NCI-H460 (cell line): ENCODE measurements at places on chromosomes 3 and 15.

DNA sequence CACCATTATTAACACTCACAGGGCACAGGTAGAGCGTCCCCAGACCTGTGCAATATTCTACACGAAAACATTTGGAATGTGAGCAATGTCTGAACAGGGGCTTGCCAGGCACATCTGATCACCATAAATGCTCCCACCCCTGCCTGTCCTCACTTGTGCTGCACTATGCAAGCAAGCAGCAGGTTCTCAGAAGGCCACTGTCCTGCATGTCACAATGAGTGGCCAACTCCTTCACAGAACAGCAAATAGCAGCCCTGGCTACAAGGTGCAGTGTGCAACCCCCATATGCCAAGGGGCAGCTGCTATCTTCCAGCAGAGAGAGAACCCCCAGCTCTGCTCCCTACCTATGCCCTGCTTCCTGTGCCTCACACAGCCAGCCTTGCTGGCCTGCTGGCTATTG is 32.6 kb downstream of the SEC22C start:
- DNase-seq: no peak

DNA sequence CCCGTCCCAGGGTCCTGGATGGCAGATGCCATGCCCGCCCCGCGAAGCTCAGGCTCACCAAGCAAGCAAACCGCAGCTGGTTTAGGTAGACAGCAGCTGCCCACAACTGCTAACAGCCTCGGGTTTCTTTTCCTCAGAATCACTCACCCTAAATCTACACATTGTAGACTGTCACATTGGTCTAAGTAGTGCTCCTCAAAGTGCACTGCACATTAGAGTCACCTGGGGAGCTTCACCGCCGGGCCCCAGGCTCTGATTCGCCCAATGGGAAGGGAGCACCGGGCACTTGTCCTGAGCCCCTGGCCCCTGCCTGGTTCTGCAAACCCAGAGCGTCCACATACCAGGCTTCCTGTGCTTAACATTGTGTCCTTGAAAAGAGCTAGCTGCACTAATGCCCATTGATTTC is 752 bp downstream of the OCA2 start:
- no peak for DNase-seq

DNA sequence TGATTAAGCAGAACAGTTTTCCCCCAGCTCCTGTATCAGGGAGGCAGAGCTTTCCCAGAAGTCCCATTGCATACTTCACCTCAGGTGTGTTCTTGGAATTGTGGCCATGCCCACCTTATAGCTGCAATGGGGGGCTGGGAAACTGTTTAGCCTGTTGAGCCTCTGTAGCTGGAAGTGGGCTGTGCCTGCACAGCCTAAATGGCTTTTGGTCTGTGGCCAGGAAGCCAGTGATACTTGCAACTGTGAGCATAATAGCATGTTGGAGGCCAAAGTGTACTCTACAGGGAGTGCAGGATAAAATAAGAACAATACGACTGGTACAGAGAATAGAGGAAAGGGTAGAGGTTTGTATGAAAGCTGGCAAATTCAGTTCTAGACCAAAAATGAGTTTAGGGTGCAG is 248.5 kb downstream of the PTPRG start:
- DNase-seq: no peak

GRCh38 chr15:71182522-71182921 is 67.3 kb downstream of the THSD4 start:
- no peak for DNase-seq
